ENCODE measurements at places on chromosomes 16 and 17.

- no peak for DNase-seq
Measured at GRCh38 chr16:85479972-85480726, 133.0 kb upstream of the GSE1 start.

DNA sequence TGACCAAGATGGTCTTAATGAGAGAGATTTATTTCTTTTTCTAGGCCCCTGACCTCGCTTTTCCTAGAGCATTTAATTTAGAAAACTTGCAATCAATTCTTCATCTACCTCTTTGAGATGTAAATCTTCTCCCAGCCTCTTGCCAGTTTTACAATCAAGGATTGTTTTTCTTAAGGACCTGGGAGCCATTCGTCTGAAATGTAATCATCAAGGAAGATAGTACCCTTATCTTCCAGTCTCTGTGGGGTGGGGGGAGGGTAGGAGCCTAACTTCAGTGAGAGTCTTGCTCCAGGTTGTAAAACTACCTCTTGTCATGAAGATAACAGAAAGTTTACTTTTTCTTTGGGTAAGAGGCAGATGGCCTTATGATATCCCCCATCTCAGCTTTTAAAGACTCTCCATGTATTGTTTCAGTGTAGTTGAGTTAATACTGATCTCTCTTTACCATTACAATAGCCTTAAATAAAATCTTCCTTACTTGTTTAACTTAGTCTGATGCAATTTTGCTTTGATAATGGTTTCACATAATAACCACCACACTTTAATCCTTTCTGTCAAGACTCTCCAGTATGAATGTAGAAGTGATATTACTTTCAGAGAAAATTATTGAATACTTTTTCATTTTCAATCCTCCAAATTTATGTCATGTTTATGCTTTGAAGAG lies 110.2 kb upstream of the CPHXL start:
- DNase-seq, result no peak

DNA sequence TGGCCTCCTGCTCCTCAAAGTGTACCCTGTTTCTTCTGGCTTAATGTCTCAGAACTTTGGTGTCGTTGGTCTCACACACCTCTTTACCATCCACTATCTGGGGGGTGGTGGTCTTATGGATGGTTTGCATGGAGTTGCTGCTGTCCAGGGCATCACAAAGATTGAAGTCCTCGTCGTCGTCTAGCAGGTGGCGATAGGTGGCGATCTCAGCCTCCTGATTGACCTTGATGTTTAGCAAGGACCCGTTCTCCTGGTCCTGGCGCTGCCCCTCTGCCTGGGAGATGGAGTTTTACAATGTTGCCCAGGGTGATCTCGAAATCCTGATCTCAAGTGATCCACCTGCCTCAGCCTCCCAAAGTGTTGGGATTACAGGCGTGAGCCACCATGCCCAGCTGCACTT lies 31.1 kb upstream of the HELZ start:
- no peak for DNase-seq

DNA sequence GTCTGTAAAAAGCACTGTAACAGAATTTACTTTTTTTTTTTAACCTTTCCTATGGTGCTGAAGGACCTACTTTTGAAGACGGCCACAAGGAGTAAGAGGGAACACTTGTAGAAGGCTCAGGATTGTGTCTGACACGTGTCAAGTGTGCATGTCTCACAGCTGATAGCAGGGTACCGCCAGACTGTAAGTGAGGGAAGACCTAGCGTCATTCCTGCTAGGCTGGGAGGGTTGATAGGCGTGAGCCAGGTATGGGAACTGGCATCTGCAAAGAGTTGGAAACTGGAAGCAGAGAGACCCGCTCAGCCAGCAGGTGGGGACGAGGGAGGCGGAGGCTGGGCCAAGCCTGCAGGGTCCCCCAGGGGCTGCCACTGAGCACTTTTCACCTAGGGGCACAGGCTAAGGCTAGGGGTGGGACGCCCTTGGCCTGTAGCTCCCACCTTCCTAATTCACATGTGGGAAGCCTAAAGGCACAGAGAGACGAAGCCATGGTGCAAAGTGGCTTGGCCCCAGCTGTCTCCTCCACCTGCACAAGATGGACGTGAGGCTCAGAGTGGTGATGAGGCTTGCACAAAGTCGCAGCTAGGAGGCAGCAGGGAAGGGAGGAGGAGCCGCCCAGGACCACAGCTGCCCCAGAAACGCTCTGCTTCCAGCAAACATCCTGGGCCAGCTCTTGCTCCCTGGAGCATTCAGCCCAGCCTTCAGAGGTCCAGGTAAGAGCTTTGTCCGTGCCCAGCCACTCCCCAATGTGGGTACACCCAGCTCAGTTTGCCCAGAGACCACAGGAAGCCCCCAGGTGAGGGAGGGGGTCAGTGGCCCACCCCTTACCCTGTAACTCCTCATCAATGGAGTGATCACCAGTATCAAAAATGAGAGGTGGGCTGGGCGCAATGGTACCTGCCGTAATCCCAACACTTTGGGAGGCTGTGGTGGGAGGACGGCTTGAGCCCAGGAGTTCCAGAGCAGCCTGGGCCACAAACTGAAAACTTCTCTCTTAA lies 18.9 kb downstream of the VASN start:
- no peak for DNase-seq

DNA sequence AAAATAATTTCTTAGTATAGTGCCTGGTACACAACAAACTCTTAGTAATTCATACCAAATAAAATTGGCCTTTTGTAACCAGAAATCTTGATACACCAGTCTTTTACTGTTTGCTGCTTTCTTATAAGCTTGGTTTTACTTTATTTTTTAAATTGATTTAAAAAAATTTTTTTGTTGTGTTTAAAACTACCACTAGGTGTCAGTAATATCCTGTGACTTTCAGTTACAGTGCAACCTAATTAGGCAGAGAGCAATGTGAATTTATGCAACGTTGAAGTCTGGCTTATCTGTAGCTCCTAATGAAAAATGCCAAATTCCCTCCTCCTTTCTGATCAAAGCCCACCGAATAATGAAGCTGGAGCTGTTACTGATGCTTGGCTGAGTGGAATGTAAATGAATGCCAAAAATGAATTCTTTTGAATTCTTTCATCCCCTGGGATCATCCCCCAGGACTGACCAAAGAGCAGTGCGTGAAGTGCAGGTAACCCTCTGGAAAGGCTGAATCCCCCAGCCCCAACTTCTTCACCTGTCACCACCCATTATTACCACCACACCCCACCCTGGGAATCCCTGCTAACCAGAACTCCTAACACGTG lies 3.8 kb downstream of the ERCC4 start:
- DNase-seq, result no peak

DNA sequence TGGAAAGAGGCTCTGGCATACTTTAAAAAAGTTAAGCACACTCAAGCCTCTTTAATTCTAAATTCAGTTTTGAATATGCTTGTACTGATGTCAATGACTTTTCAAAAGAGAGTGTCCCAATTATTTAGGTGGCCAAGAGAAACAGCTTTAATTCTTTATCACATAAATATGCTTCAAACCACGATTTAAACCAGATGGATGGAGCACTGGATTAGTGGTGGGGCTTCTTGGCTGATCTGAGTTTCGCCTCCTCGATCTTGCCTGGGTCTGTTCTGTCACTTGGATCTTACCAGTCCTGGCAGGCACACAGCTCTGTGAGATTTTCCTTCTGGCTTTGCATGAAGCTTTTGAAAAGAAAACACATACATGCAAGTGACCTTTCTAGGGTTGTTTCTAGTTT lies 467.8 kb downstream of the MAF start:
- no peak for DNase-seq

DNA sequence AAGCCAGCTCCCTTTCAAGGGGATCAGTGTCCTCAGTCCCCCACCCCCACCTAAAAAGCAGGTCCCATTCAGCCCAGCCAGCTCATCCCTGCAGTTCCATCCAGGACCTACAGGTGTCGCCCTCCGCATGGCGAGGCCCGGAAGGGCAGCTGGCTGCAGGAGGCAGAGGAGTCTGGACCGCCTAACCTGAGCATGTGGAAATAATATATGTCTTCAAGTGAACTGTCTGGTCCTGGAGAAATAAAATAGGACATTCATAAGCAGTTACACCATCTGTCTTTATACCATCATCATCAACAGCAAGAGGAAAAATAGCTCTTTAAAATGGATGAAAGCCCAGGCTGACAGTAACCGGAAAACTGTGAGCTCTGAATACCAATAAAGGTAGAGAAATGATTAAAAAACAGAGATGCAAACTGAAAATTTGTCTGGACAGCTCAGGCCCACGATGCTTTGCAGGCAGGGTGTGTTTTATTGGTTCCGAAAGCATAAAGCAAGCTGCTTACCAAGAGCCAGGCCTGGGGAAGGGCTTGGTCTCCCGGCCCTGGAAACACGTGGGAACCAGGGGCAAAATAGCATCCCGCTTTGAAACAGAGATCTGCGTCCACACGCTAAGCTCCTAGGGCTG lies 215.2 kb downstream of the ZFHX3 start:
- DNase-seq, result peak; percentile 29

DNA sequence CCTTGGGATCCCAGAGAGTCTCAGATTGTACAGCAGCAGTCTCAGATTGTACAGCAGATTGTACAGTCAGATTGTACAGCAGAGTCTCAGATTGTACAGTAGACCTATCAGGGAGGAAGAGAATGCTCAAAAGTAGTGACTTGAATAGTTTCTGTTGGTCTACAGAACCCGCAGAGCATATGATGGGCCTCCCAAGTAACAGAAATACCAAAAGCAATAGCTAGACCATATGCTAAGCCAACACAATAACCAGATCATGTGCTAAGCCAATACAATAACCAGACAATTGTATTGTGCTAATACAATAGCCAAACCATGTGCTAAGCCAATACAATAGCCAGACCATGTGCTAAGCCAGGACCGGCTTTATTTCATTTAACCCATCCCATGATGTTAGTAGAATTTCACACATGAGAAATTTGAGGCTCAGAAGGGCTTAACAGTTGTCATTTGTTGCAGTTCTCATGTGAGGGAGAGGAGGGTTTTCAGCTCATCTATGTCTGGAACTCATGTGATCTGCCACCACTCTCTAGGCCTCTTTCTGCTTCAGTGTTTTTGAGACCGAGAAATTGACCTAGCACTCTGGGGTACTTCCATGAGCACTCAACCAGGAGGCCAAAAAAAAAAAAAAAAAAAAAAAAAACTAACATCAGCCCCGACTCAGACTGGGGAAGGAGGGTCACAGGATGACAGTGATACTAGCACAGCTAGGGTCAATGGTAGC lies 144.0 kb downstream of the SOX9 start:
- DNase-seq, result no peak

- DNase-seq, result no peak
Measured at GRCh38 chr17:6501359-6501758, 55.0 kb downstream of the PITPNM3 start.

DNA sequence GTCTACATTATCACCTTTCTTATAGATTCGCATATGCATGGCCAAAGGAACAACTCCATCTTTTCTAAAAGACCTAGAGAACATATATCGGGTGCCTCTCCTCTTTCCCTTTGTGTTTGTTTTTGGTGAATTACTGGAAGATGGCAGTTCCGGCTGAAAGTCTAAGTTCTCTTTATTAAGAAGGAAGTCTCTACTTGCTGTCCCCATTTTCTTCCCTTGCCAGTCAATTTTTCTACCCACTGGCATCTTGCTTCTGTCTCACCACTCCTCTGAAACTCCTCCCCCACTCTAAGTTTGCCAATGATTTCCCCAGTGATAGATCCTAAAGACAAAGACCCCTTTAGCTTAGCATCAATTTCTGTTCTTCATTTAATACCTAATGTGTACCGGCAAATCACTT lies 93.9 kb upstream of the CORO6 start:
- DNase-seq, result no peak

GRCh38 chr17:70683936-70684335 lies 514.6 kb downstream of the KCNJ2 start:
- no peak for DNase-seq

GRCh38 chr17:1532836-1533602 lies 16.6 kb upstream of the INPP5K start:
- DNase-seq, result no peak

DNA sequence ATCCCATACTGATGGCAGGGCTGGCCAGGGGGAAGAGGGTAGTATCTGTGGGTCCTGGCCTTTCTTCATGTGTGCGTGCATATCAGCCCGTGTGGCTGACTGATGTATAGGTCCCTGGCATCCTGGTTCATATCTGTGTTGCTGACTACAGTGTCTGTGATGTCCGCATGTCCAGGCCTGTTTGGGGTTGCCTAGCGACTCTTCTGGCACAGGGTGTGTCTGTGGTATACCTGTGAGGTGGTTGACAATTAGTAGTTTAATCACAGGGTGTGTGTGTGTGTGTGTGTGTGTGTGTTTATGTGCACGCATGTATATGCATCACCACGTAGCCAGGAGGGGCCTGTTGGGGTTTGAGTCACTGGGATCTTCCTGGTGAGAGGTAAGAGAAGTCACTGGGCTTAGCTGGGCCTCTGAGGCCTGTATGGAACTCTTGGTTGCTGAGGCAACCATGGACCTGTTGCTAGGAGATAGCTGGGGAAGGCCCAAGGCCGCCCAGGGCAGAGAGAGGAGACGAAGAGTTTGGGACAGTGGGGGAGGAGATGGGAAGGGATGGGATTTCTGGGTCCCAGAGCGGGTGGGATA lies 603 bp upstream of the TMEM95 start:
- DNase-seq, result no peak

- no peak for DNase-seq
Measured at GRCh38 chr17:76867578-76868175, 527 bp upstream of the MGAT5B start.

DNA sequence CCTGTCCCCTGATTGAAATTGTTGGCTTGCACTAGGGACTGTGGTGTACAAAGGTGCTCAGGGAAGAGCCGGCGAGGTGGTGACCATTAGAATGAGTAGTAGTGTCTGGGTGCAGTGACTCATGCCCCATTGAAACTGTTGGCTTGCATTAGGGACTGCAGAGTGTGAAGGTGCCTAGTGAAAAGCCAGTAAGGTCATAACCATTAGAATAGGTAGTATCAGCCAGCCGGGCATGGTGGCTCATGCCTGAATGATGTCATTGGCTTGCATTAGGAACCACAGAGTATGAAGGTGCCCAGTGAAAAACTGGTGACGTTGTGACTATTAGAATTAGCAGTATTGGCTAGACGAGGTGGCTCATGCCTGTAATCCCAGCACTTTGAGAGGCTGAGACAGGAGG lies 78.9 kb downstream of the ABCC6 start:
- no peak for DNase-seq

All from stimulated activated CD8-positive, alpha-beta memory T cell treated with anti-CD3 and anti-CD28 coated beads, Interleukin-7, amount 100 ng/mL, for 4 hours (primary cell).